Amniotic stem cell (primary cell): ENCODE measurements at places on chromosomes 2 and 18.
A peak's percentile ranks its signal among the peaks of the same experiment; 100 is the strongest.

DNA sequence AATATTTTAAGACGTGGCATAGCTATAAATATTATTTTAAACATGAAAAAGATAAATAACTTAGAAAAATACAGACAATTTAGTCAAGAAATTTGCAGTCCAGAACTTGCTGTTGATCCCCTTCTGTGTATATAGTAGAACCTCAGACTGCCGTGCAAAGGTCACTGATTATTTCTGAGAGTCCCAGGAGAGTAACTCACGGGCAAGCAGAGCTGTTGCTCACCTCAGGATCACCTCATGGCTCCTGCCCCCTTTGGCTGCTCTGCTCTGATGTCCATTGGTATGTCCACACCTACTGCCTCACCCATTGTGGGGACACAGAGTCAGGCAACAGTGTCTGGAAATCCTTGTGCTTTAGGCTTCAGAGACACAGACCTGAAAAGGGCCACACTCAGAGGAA is 392.9 kb upstream of the CELF4 start:
- no peak for DNase-seq

- no peak for DNase-seq
Observed at GRCh38 chr2:141906678-141907077, 224.1 kb downstream of the LRP1B start.

- DNase-seq: no peak
Observed at GRCh38 chr2:240998706-240998994, 232 bp downstream of the SNED1 start.

DNA sequence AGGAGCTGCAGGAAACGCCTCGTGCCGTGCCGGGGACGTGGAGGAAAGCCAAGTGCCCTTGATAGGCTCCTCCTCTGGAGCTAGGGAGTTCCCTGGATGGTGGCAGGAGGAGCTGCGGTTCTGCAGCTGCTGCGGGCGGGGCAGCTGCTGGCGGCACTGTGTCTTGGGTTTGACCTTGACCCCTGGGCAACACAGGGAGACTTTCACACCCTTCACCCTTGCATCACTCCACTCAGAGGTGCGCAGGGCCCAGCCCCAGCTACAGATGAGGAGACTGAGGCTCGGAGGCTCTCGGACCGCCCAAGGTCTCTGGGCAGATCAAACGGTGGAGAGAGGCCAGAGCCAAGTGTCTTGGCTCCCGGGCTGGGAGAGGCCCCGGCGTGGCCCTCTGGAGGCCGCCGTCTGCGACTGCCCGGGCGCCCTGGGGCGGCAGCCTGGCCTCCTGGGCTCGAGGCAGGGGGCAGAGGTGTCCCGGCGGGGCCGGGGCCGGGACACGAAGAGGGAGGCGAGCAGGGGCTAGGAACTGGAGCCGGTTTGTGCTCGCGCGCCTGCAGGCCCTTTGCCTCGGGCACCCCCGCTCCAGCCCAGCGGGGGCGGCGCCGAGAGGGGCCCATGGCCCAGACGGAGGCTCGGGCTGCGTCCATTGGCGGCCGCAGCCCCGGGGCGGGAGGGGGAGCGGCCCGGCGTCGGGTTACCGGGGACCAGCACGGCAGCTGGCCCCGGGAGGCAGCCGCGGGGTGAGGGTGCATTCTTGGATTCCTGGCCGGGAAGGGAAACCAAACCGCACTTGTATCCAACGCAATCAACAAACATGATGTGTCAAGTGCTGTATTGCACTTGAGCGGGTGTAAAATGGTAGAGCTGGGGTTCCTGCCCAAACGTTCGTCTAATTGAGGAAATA is 129.6 kb upstream of the SLC1A4 start:
- DNase-seq: peak; percentile 57

DNA sequence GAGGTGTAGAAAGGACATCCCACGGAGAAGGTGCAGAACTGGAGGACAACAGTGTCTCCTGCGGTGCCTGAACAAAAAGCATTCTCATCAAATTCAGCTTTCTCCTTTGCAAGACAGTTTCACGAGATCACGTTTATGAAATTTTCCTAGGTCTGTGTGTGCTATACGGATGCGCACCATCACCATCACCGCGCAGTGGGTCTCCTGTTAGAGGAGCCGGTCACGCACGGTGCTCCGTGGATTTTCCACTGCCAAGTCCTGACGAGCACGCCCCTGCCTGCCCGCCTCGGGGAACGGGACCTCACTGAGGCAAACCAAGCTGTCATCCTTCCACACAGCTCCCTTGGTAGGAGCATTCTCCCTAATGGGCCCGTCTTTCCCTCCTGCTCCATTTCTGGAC is 140.4 kb upstream of the TPO start:
- no peak for DNase-seq

- DNase-seq: no peak
Observed at GRCh38 chr2:85134896-85135659, 1.9 kb downstream of the TCF7L1 start.

- no peak for DNase-seq
Observed at GRCh38 chr18:58267493-58267892, 223.5 kb downstream of the NEDD4L start.

DNA sequence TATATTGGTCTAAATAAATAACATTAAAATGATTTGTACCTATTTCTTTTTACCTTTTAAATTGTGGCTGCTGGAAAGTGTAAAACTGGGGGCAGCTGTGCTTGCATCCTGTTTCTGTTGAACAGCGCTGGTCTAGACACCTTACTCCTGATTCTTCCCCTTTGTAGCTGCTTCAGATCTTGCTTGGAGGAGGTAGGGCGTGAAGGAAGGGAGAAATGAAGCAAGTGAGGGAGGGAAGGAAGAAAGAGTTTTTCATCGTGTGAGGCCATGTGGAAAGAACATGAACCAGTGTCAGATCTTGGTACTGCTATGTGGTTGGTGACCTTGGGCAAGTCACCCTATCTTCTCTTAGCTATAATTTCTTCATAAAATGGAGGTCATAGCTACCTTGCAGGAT is 89.0 kb upstream of the SEC11C start:
- DNase-seq: no peak

DNA sequence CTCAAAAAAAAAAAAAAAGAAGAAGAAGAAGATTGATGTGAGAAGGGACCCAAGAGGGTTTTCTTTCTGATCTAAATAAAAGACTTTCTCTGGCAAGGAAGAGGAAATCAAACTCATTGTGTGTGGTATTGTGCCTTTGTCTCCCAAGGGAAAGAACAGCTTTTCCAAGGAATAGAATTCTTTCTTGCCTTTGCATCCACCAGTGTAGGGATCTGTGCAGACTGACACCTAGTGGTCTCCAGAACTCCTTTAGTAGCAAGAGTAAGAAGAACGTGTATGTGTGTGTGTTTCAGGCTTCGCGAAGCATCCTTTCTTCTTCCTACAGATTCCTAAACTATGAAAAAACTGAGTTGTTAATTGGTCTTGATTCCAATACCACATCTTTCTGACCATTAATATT is 33.5 kb upstream of the CRIM1 start:
- peak; percentile 32 for DNase-seq

DNA sequence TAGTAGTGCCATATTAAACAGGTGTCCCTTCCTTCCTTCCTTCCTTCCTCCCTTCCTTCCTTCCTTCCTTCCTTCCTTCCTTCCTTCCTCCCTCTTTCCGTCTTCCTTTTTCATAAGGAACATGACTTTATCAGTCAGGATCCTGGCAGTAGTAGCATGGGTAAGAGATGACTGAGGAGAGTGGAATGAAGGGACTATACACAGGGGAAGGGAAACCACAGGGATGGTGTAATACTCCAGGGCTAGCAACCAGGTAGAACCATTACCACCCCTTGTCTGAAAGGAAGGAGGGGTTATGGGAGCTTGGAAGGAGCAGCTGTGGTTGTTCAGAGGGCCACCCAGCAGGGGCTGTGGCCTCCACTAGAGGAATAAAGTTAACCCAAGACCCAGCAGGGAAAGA is 23.2 kb upstream of the KDM3A start:
- DNase-seq: no peak

DNA sequence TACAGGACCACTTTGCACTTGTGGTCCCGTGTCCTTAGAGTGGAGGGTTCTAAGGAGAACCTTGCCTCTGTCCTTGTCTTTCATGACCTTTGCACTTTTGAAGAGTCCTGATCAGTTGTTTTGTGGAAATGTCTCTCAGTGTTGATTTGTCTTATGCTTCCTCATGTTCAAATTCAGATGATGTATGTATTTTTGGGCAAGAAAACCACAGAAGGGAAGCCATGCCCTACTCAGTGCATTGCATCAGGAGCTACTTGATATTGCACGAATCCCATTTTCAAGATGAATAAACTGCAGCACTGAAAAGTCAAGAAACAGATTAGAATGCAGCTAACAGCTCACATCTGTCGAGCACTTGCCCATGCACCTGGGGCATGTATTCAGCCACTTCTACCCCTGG is 152.2 kb downstream of the INHBB start:
- no peak for DNase-seq

- no peak for DNase-seq
Observed at GRCh38 chr18:58136879-58137278, 92.9 kb downstream of the NEDD4L start.

DNA sequence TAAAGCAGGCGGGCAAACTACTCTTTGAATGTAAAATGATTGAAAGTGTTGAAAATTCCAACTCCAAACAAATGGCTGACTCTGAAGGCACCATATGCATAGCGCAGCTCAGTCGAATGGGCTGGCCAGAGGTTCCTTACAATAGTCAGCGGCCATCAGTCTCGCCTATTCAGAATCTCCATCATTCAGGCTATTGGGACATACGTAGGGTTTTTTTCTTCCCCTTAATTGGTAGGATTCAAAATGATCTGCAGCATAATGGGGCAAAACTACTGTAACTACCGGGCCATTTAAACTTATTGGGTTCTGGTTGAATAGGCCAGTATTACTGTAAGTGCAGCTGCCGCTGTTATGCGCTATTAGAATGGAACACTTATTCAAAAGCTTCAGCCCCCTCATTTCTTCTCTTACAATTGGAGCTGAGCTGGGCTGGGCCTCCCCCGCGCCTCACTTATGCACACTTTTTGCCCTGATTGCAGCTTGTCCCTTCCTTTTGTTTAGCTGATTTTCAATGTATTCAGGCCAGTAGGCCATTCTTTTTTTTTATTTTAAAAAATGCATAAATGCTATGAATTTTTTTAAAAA is 40.4 kb downstream of the SLC9A4 start:
- no peak for DNase-seq

GRCh38 chr2:218260742-218261422 is at the start of gene GPBAR1:
TSS of gene GPBAR1 (plus strand) at chr2:218261015. CDS start at chr2:218262725, 1,710 bp downstream.
- DNase-seq: no peak

- peak; percentile 30 for DNase-seq
Observed at GRCh38 chr2:135904341-135904989, 28.2 kb upstream of the MCM6 start.

DNA sequence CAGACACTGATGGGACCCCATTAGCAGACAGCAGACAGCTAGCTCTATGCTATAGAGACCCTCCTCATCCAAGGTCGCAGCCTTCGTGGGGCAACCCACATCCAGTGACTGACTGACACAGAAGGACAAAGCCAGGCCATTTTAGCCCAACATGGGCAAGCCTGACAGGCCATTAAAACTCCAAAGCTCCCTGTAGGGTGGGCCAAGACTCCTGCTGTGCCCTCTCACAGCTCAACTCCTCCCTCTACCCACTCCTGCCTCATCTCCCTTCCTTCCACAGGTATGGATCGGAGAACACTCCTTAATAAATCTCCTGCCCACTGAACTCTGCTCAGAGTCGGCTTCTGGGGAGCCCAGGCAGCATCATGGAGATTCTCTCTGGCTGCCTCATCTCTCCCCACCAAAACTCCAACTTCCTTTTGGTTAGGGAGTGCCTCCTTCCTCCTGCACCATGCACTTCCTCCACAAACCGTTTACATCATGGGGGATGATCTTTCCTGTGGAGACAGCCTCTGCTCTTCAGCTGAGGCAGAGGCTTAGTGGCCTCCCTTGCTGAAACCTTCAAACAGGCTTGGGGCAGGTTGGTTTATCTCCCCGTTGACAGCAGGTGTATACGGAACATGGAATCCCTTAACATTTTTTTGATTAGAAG is 86.5 kb downstream of the ACTR3 start:
- DNase-seq: no peak

DNA sequence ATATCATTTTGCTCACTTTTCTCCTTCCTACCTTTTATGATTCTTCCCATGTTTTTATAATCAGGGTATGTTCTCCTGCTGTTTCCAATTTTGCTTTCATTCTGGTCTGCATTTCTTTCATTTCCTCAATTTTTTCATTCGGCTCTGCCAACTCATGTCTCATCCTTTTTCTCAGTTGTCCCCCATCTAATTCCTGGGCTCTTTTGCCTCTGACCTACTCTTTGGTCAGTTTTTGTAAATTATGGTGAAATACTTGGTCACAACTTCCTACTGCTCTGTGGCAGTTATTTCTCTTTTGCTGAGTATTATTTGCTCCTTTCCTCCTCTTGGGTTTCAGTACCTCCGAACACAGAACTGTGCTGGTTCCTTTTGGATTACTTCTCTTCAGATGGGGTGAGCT is 27.5 kb downstream of the MYO7B start:
- no peak for DNase-seq

GRCh38 chr2:8549942-8550341 is 131.9 kb upstream of the ID2 start:
- no peak for DNase-seq

DNA sequence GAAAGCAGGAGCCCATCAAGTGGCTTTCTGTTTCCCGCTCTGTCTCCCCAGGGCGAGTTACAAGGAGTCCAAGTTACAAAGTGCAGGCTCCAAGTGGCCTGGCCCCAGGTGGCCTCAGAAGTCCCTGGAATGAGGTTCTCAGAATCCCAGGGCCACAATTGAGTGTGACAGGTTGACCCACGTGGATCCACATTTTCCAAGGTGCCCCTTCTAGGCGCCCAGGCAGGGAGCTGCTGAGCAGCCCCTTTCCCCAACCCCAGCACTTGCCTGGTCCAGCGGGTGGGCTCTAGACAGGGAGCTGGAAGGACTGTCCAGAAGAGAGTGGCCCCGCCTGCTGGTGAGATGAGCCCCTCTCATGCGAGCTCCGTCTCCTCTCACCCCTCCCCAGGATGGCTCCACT is 253.4 kb downstream of the CYP26B1 start:
- no peak for DNase-seq
